ENCODE measurements at places on chromosomes 4 and X. TPM values are rescaled to one million over a fixed set of nuclear protein-coding genes. Genes with fewer than 3 reads are reported as not detected.

The MAPK10 gene
- 75.6 TPM for total RNA-seq

The SMIM43 gene
- not detected for total RNA-seq

The PGK1 gene
- 222 TPM for total RNA-seq

DNA sequence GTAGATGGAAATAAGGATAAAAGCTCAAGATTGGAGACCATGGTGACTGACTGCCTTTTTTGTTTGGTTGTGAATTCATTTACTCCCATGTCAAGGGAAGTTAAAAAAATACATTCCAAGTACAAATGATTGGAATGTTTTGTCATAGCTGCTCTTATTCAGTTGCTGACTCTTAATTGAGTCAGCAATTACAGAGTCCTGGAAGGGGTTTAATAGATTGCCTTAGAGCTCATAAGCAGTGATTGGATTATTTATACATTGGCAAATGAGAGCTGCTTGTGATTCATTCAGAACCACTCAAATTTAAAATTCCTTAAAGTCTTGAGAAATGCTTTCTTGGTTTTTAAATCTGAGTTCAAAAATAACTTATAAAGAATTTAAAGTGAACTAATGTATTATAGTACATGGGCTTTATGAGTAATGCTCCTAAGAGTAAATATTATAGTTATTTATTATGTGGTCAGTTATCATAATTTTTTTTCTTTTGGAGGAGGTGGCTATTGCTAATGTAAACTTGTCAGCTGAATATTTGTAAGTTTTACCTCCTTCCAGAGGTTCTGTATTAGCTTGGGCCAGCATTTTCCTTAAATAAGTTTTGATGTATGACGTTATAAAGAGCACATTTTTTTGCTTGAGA, 13.6 kb downstream of the JADE1 start:
- no peak for DNase-seq
- no peak overlapping the region for H3K4me3 ChIP-seq
- H3K4me1 ChIP-seq: peaks cover 67% of the 10 kb centered on the region

DNA sequence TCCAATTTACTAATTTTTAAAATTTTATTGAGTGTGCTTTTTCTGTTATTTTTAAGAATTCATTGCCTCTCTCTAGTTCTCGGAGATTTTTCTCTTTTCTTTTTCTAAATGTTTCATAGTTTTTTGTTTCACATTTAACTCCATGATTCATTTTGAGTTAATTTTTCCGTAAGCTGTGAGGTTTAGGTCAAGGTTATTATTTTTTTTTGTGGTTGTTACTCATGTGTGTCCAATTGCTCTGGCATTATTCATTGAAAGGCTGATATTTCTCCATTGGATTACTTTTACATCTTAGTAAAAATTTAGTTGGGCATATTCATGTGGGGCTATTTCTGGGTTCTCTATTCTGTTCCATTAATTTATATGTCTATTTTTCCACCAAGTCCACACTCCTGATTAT, 220.8 kb downstream of the MID1IP1 start:
- H3K4me3 ChIP-seq: no peak overlapping the region
- H3K27ac ChIP-seq: no peak overlapping the region
- H3K4me1 ChIP-seq: no peaks in the 10 kb centered on the region
- no peak for DNase-seq
- no peaks in the 10 kb centered on the region for H3K36me3 ChIP-seq

- no peak overlapping the region for H3K27ac ChIP-seq
- H3K36me3 ChIP-seq: no peaks in the 10 kb centered on the region
- H3K27me3 ChIP-seq: peaks cover 19% of the 10 kb centered on the region
- no peaks in the 10 kb centered on the region for H3K4me1 ChIP-seq
- H3K4me3 ChIP-seq: no peak overlapping the region
These were observed 60.6 kb downstream of the LIMCH1 start for GRCh38 chr4:41598580-41598979.

DNA sequence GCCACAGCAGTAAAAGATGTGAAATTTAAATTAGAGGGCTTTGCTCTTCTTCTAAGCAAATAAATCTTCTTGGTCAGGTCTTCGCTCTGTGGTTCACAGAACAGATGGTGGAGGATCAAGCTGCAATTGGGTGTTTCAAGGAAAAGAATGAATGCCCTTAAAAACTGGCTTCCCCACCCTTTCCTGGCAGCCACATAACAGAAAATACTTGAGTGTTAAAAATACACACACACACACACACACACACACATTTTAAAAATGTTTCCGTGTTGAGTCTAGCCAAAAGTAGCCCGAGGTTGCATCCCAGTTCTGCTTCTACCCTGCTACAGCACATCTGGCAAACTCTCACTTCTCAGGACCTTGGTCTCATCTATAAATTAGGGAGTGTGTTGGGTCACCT, 56.7 kb upstream of the FGFBP2 start:
- peaks cover 3% of the 10 kb centered on the region for H3K27me3 ChIP-seq
- H3K4me1 ChIP-seq: peaks cover 6% of the 10 kb centered on the region
- no peak overlapping the region for H3K4me3 ChIP-seq
- DNase-seq: no peak
- H3K27ac ChIP-seq: no peak overlapping the region

GRCh38 chr4:92241094-92241493, 62.7 kb upstream of the GRID2 start:
- no peak overlapping the region for H3K4me3 ChIP-seq
- peaks cover 10% of the 10 kb centered on the region for H3K27me3 ChIP-seq
- no peaks in the 10 kb centered on the region for H3K4me1 ChIP-seq
- no peak overlapping the region for H3K27ac ChIP-seq

DNA sequence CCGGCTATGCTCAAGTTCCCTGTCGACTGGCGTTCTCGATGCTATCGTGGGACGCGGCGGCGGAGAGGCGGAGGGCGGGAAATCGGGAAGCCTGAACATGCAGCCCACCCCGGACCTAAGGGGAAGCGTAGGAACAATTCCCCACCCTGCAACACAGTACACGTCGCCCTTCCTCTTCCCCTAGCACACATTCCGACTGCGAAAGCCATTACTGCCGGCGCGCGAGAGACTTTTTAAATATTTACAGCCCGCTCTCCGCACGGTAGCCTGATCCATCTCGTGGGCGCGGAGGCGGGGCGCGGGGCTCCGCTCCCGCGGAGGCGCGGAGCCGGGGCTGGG, 48.1 kb upstream of the BCOR start:
- DNase-seq: no peak
- peak overlapping the region; percentile 61 for H3K4me3 ChIP-seq
- no peak overlapping the region for H3K27ac ChIP-seq
- H3K27me3 ChIP-seq: no peaks in the 10 kb centered on the region
- H3K4me1 ChIP-seq: peaks cover 19% of the 10 kb centered on the region

- H3K4me1 ChIP-seq: no peaks in the 10 kb centered on the region
- H3K4me3 ChIP-seq: no peak overlapping the region
- H3K27me3 ChIP-seq: peaks cover 53% of the 10 kb centered on the region
- no peak overlapping the region for H3K27ac ChIP-seq
These were observed 6.9 kb downstream of the CXCL6 start for GRCh38 chr4:73843369-73843768.

DNA sequence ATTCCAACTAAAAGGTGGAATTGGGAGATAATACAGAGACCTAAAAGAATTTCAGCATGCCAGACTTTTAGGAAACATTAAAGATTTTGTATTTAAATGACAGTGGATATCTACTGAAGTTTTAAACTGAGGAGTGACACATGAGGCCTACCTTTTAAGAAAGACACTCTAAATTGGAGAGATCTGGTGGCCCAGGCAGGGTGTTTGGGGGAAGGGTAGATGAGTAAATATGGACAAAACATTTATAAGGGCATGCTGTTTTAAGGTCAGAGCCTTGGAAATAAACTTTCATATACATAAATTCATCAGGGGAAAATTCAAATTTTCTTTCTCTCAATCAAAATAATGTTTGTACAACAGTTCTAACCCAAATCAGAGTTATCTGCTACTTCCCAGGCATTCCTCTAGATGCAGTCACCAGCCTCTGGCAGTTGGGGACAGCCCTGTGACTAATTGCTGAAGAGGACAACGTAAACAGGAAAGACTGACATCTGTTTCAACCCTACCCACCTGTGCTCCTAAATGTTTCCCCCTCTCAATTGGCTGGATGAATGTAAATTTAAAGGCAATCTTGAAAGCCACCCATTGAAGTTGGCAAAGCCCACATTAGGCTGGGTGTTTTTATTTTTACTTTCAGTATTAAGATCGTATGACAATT, 1646.9 kb upstream of the ADGRL3 start:
- no peaks in the 10 kb centered on the region for H3K36me3 ChIP-seq
- peak overlapping the region; percentile 54 for H3K27ac ChIP-seq
- H3K4me1 ChIP-seq: peaks cover 12% of the 10 kb centered on the region
- no peak for DNase-seq

DNA sequence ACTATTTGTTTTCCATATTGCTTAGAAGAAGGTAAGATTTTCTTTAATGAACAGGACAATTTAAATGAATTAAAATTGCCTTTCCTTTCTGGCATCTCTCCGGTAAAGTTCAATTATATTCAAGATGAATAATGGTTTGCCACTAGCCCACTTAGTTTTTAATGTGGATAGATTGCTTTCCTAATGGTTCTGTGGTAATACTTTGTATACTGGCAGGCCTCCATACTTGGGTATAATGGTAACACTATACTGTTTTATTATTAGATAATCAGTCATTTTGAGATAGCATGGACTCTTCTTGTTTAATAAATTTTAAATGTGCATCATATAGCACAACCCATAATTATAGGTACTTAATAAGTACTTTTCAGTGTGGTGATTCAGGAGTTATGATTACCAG, 89.5 kb downstream of the ELOVL6 start:
- H3K36me3 ChIP-seq: no peaks in the 10 kb centered on the region
- H3K27ac ChIP-seq: no peak overlapping the region
- H3K4me3 ChIP-seq: no peak overlapping the region
- no peak for DNase-seq

GRCh38 chr4:38982361-38983095, 49.7 kb downstream of the TMEM156 start:
- H3K4me1 ChIP-seq: peaks cover 7% of the 10 kb centered on the region
- H3K4me3 ChIP-seq: no peak overlapping the region
- DNase-seq: no peak
- no peak overlapping the region for H3K27ac ChIP-seq
- H3K27me3 ChIP-seq: no peaks in the 10 kb centered on the region

GRCh38 chr4:160386846-160387245, 1284.0 kb downstream of the RAPGEF2 start:
- no peak for DNase-seq
- no peaks in the 10 kb centered on the region for H3K36me3 ChIP-seq
- H3K4me1 ChIP-seq: peaks cover 17% of the 10 kb centered on the region
- no peaks in the 10 kb centered on the region for H3K27me3 ChIP-seq

DNA sequence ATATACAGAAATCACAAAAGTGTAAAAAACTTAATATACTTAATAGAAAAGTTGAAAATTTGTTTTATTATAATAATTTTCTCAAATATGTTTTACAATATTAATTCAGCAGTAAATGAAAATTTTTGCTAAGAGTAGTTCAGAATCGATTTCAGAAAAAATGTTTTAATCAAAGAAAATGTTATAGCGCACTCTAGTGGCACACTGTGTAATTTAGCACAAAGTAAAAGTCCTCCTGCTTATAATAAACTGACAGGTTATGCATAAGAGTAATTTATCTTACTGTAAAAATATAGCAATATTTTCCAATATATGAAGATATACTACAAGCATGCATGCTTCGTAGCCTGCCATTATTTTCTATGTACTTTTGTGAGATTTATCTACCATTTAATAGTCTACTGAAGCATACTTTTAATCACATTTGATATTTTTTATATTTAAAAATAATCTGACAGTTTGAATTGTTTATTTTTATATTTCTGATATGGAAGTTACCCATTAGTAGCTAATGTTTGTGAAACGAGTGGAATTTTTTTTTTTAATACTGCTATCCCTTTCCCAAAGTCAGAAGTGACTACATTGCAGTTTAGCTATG, 217.9 kb upstream of the KLHL4 start:
- no peak for DNase-seq
- H3K27me3 ChIP-seq: no peaks in the 10 kb centered on the region
- no peaks in the 10 kb centered on the region for H3K4me1 ChIP-seq
- H3K36me3 ChIP-seq: no peaks in the 10 kb centered on the region
- no peak overlapping the region for H3K4me3 ChIP-seq

GRCh38 chr4:186104114-186104889, at the start of gene FAM149A:
Gene FAM149A, plus strand, starts transcription at chr4:186104704.
- H3K36me3 ChIP-seq: peaks cover 2% of the 10 kb centered on the region
- peaks cover 14% of the 10 kb centered on the region for H3K27me3 ChIP-seq
- H3K27ac ChIP-seq: no peak within 1 kb of the TSS

DNA sequence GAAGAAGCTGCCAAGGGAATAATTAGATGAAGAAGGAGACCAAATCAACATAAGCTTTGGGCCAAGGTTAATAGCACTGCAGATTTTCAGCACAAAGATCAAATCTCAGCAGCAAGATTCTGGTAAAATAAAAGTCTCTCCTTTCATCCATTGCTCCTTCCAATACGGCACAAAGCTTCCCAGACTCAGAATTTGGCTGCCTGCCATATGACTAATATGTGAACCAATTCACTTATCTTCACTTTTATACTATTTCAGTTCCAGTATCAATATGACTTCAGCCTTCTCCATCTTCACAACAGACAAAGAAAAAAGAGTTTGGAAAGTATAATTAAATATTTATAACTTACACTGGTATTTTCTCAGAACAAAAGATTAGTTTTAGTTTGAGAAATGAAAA, 978.3 kb upstream of the GRID2 start:
- DNase-seq: no peak
- H3K4me1 ChIP-seq: peaks cover 9% of the 10 kb centered on the region
- no peak overlapping the region for H3K27ac ChIP-seq
- peaks cover 5% of the 10 kb centered on the region for H3K36me3 ChIP-seq

DNA sequence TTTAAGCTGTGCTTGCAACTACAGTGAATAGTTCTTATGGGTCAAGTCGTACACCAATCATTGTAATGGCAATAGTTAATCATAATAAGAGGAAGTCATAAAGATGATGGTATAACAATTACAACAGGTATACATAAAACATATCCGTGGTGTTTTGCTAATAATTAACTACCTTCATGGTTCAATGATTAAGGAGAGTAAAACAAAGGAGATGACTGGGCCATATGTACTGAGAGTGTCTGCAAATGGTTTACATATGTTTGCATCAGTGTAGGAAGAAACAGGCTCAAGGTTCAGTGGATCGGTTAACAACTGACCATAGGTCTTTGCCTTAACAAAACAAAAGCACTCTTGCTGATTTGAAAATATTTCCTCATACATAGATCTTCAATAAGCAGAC, 253.0 kb downstream of the COX7B2 start:
- no peaks in the 10 kb centered on the region for H3K27me3 ChIP-seq
- no peaks in the 10 kb centered on the region for H3K4me1 ChIP-seq
- DNase-seq: no peak
- no peak overlapping the region for H3K27ac ChIP-seq

DNA sequence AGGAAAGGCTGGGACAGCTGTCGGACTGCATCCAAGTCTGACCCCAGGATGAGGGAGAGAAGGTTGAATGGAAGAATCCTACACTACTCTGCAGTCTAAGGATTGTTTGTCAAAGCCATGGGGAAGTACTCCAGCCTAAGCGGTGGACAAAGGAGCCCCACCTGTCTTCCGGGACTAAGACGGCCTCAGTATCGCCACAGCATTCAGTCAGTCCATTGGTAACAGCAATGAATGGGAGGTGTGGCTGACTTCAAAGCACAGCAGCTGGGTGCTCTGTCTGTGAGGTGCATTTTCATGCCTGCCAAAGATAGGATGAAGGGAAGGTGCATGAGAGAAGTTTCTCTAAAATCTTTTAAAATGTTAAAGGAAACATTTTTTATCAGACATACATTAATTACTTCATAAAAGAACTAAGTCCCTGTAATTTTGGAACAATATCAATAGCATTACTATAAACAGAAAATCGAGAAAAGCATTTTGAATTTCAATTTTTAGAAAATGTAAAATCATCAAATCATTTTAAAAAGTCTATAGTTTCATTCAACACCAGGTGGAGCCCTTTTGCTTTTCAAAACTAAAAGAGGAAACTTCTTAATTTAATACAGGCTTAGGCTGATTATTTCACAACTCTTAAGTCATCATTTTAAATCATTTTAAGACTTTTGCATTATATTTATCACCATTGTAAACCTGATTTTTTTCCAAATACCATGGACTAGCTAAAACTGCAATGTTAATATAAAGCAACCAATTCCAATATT, 27.6 kb upstream of the INTU start:
- H3K4me3 ChIP-seq: no peak overlapping the region
- H3K27ac ChIP-seq: no peak overlapping the region
- no peaks in the 10 kb centered on the region for H3K36me3 ChIP-seq
